DMS53 (cell line): ENCODE measurements at places on chromosomes 7 and 10.

- DNase-seq = no peak
Observed at GRCh38 chr7:28157831-28158416, 22.7 kb downstream of the JAZF1 start.

- DNase-seq = no peak
Observed at GRCh38 chr10:128573986-128574385, 447.8 kb upstream of the MKI67 start.

DNA sequence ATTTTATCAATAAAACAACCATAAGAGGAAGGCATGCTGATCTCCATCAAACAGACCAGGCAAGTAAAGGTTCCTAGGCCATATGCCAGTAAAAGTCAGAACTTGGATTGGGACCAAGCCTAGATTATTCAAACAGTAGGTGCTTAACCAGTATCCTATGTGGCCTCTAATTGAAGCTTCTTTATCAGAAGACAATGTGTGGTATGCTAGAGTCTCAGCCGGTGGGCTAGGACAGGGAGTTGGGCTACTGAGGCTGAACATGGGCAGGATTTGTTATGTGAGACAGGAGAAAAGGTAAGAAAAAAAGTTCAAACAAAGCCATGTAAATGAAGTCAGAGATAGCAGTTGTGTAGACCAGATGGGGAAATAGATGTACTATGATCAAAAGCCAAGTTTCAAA is 413.7 kb upstream of the GHITM start:
- no peak for DNase-seq

GRCh38 chr7:118214833-118215182 is 9.7 kb upstream of the ANKRD7 start:
- no peak for DNase-seq
